ENCODE measurements at places on chromosomes 6 and 20.

DNA sequence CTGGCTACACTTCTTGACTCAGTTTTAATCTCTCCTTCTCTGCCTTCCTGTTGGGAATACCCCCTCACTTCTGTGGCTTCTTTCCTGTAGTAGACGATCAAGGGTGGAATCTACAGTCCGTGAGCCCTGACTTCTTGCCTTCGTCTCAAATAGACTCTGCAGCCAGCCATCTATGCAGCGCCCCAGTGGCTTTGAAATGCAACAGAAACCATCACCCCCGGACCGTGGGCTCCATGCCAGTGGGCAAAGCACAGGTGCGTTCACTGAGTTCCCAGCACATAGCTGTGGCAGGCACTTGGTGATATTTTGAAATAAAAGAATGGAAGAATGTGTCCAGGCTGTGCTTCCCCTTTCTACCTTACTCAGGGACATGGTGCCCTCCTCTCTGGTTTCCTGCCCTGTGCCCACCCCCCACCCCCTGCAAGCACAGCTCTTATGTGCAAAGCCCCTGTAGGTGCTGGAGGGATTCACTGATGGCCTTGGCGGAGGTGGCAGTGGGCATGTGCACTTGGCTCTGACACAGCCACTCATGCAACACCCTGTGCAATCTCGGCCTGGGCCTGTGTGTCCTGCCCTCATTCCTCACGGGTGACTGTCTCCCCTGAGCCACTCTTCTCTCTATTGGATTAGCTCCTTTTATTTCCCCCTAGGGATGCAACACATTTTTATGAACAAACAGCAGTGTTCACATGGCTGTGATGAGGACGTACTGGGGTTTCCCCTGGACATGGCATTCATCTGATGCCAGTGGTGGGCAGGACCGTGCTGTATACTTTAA lies 5.5 kb upstream of the CDSN start:
- peak; percentile 73 for DNase-seq

DNA sequence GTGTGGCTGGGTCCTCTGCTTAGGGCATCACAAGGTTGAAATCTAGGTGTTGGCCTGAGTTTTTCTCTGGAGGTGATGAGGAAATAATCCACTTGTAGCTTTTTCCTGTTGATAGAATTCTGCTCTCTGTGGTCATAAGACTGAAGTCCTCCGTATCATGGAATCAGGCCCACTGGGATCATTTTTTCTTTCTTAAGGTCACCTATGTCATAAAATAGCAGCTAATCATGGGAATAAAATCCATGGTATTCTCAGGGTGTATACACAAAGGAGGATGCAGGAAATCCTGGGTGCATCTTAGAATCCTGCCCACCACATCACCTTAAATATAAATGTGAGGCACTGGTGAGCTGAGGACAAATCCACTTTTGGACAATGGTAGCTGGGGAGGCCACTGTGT lies 72.7 kb downstream of the PRDM1 start:
- no peak for DNase-seq

GRCh38 chr20:3071610-3072529 lies at the start of gene OXT:
Gene OXT (plus strand): TSS chr20:3071620. CDS start chr20:3071656, 36 bp downstream.
- DNase-seq, result no peak

GRCh38 chr6:110158479-110158878 lies 21.0 kb downstream of the WASF1 start:
- DNase-seq, result no peak

DNA sequence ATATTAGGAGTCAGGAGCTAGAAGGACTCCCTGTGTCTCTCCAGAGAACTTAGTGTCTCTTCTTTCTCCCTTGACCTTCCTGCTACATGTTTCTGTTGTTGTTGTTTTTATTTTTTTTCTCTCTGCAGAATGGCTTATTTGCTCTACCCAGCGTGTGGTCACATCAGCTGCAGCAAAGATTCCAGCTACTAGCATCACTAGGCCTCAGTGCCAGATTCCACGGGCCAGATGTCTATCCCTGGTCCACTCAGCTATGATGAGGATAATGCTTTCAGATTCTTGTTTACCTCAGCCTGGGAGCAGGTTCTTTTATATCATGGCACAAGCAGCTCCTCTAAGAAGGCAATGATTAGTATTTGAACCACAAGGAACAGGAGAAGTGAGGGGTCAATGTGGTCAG lies 110.0 kb downstream of the PLCB1 start:
- no peak for DNase-seq

GRCh38 chr6:29631209-29631810 lies 1.7 kb downstream of the GABBR1 start:
- no peak for DNase-seq

GRCh38 chr6:75065523-75065922 lies 140.3 kb downstream of the COL12A1 start:
- DNase-seq, result no peak

GRCh38 chr6:30207619-30208295 lies 5.4 kb downstream of the TRIM26 start:
- no peak for DNase-seq

GRCh38 chr6:41530476-41530875 lies 15.7 kb upstream of the FOXP4 start:
- no peak for DNase-seq

DNA sequence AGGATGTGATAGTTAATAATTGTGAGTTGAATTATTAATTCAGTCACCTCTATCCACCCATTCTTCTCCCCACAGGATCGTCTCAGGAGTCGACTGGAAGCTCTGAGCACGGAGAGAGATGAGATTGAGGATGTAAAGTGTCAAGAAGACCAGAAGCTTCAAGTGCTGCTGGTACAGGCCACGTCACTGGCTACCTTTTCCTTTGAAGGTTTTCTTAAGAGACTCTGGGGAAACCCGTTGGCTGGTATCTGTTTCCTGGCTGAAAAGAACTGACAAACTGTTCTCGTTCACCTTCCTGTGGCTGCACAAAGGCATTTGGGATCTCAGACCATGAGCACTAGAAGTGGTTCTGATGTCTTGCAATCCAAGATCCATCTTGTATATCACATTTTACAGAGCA lies 3.8 kb downstream of the TRIM15 start:
- DNase-seq, result no peak

GRCh38 chr6:163716690-163717089 lies 302.2 kb downstream of the QKI start:
- DNase-seq, result no peak

- DNase-seq, result peak; percentile 84
These were observed at the start of gene HIVEP2 for GRCh38 chr6:142945049-142945445. Gene HIVEP2 (minus strand): TSS chr6:142945176. CDS start chr6:142774738, 170,438 bp downstream.

GRCh38 chr6:38779310-38780062 lies 64.4 kb downstream of the DNAH8 start:
- no peak for DNase-seq

DNA sequence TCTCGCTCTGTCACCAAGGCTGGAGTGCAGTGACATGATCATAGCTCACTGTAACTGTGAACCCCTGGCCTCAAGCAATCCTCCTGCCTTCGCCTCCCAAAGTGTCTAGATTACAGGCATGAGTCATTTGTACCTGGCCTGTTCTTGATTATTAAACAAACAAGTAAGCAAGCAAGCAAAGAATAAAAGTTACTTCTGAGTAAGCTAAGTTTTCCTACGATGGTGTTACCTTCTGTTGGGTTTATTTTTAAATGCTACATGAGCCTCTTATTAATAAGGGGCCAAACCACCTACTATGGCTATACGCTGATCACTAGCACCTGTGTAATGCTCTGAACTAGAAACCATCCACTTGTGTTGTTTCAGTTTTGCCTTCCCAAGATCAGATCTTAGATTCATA lies 50.8 kb downstream of the IL22RA2 start:
- no peak for DNase-seq

- peak; percentile 37 for DNase-seq
These were observed at the start of gene ITPA for GRCh38 chr20:3209257-3209945. Gene ITPA (plus strand): TSS chr20:3209498. CDS start chr20:3209552, 54 bp downstream.

DNA sequence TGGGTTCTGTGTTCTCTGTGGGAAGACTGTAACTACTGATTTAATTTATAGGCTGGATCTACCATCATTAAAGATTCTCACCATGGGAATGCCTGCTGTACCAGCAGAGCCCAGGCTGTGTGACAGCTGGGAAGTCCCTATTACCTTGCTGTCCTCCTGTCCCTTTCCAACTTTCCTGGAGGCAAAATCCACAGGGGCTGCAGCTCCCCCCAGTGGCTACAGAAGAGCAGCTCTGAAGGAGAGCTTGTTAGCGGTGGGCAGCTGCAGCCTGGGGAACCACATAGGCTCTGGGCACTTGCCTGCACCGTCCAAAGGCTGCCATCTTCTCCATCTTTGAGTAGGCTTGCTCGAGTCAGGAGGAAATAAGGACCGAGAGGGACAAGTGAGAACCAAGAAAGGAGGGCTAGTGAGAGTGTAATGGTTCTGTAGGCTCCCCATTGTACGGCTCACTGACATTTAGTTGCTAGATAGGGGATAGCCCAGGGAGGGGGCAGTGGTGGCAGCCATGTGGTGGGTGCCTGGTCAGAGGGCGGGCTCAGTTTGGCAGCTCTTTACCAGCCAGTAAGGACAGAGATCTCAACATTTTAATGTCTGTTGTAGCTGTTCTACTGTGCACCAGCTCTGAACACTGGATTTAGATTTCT lies 155.1 kb upstream of the MLIP start:
- DNase-seq, result peak; percentile 51

DNA sequence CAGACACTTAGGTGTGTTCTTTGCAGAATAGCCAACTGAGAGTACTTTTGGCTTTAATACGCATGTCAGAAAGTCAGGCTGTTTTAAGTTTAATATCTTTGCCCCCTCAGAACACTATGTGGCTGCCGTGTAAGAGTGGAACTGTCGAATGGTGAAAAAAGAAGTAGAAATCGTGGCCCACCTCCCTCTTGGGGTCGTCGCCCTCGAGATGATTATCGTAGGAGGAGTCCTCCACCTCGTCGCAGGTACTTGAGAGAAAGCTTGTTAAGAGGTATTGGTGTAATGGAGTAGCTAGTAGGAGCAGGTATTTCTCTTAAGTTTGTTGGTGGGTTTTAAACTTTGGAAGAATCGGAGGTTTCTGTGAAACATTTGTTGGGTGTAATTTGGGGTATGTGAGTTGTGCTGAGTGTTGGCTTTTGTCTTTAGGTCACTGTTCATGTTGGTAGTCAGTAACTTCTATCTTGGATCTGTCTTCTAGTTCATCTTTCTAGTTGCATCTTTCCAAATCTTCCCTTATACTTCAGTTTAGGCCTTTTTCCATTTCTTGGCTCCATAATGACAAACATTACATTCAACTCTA lies 4.7 kb downstream of the SRSF3 start:
- DNase-seq, result no peak

GRCh38 chr20:2507875-2508630 lies 662 bp downstream of the ZNF343 start:
- DNase-seq, result no peak

DNA sequence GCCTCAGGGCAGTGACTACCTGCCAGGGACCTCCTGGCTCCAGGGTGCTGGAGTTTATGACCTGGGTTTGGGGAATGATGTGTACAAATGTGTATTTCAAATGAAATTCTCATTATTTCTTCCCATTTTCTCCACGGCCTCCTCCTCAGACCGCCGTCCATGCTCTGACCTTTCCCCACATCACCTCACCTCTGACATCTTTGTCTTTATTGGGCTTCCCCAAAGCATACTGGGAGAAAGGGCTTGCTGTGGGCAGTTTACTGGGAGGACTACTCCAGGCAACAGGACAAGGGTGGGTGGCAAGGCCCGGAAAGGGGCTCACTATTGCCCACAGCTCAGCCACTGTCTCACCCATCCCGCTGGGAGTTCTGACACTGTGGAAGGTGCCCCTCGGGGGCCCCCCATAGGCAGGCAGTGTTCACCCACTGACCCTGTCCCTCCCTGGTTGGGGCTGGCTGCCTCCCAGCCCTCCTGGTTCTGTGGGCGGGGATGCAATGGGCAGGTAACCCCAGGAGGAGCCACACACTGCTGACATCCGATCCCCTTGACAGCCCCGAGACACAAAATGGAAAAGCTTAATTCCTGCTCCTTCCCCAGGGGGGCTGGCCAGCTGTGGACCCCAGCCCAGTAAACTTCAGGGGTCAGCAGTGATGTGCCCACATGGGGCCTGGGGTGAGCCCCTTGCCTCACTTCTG lies 39.8 kb upstream of the CST7 start:
- no peak for DNase-seq
